ENCODE measurements at places on chromosomes 5 and 9.

- DNase-seq, result no peak
Observed at GRCh38 chr9:13437866-13438265, 158.4 kb upstream of the MPDZ start.

GRCh38 chr5:161189452-161189851 lies 337.4 kb upstream of the ATP10B start:
- DNase-seq, result no peak

GRCh38 chr5:82104872-82105271 lies 133.0 kb downstream of the ATG10 start:
- DNase-seq, result no peak

- DNase-seq, result no peak
Observed at GRCh38 chr9:72718503-72718902, 197.1 kb downstream of the TMC1 start.

GRCh38 chr9:131045300-131046092 lies 36.5 kb downstream of the LAMC3 start:
- DNase-seq, result no peak

DNA sequence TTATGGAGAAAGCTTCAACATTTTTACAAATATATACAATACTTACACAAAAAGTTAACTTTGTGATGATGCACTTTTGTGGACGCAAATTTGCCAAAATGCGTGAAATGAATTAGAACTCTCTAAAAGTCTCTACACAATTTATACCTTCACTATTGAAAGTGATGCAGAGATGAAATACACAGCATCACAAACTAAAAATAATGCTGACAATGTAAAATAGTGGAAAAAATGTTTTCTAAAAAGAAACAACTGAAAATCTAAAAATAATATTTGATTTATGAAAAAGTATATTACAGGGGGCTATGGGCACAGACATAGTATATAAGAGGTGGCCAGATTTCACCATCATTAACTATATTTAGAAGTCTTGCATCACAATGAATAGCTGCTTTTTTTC lies 188.8 kb downstream of the ADCY2 start:
- DNase-seq, result no peak

GRCh38 chr9:131056781-131057506 lies 39.4 kb upstream of the AIF1L start:
- DNase-seq, result no peak

GRCh38 chr5:154134499-154134898 lies 56.0 kb upstream of the GALNT10 start:
- no peak for DNase-seq

- no peak for DNase-seq
Observed at GRCh38 chr9:14111696-14112095, 202.2 kb downstream of the NFIB start.

DNA sequence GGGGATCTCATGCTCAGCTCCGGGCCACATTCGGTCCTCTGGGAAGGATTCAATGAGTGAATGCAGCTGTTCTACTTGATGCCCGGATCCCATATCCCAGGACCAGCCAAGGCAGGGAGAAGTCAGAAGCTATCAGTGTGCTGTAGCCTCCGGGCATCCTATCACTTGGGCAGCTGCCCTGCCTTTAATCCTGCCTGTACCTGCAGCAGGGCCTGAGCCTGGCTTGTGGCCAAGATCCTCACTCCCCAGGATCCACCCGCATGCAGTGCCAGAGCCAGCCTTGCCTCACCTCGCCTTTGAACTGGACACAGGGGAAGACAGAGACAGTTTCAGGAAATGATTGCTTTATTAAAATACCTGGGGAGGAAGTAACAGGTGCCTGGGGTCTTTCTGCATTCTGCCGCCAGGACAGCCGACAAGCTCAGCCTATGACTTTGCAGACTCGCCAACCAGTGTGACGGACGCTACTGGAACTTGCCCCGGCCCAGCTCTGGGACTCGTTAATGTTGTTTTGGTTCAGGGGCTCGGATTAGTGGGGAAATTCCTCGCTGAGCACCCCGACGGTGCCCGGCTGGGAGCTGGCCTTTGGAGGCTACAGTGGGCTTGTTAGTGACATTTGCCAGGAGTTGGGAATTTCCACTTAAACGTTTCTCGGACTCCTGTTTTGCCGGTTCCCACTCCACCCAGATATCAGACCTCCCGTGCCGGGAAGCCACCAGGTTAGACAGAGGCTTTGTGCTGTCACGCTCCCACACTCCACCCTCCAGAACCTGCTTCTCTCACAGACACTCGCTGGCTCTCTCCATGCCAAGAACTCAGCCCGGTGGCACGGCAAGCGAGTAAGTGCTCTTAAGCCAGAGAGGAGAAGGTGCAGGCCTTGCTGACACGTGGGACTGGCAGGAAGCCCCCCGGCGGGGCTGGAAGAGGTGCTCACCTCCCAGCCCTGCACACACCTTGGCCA lies 721 bp downstream of the PTGES start:
- no peak for DNase-seq

DNA sequence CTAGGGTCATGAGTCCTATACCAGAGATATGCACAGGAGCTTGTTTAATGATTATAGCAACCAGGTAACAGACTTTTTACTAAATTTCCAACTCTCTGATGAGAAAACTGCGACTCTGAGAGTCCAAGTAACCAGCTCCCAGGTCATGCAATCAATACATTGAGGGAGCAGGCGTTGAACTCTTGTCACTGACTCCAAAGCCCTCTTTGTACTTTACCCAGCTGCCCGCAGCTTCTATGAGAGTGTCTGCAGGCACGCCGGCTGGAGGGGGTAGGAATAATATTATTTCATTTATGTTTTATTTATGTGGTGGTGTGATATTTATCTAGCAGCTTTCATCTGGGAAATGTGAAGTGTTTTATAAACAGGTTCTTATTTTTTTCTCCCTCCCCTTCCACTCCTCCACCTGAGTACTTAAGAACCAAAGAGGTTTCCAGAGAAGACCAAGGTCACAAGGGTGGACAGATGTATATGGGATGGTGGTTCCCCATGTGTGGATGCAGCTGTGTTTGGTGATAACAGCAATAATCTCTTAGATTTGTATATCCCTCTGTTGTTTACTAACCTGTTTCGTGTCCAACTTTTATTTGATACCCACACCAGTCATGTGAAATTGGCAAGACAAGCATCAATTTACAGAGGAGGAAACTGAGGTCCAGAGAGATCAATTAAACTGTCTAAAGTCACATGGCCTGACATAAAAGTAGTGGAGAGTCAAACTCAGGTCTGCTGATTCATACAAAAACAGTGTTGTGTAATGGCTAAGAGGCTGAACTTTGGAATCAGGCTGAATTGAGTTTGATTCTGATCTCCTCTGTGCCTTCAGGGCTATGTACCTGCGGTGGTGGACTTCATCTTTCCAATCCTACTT lies 140.2 kb upstream of the TRIM32 start:
- no peak for DNase-seq

- no peak for DNase-seq
Observed at GRCh38 chr5:96629774-96630173, 32.4 kb upstream of the CAST start.

DNA sequence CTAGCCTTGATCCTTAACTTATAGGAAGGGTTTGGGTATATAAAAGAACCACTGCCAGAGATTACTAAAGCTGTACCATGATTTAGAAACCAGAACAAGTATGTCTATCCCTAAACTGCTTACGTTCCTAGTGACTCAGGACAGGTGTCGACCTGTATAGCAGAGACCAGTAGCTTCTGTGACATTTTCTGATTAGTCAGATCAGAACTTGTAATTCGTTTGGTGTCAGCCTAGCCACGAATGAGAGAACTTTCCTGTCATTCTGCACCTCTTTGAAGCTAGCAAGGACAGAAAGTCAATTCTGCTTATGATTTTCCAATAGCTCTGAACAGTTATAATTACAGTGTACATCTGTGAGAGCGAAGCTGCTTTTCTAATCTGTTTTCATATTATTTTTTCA lies 39.5 kb downstream of the PRKACG start:
- DNase-seq, result no peak

- no peak for DNase-seq
Observed at GRCh38 chr5:164466033-164466432, 960.6 kb downstream of the MAT2B start.

DNA sequence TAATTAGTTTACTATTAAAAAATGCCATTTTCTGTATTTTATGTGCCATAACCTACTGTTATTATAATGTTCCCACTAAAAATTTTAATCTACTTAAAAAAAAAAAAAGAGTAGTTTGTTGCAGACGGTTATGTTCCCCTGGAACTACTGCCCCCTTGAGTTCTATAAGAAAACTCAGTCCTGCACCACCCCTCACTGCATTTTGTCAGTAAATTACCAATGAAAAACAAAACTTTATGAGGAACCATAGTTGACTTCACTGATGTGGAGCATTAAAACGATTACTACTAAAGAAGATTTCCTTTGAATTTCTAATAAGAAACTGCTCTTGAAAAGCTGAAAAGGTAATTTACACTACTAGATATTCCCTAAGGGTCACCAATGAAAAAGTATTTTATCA lies 288.7 kb downstream of the FBXL17 start:
- DNase-seq, result no peak

- DNase-seq, result no peak
Observed at GRCh38 chr5:104612005-104612404, 1049.4 kb upstream of the NUDT12 start.

DNA sequence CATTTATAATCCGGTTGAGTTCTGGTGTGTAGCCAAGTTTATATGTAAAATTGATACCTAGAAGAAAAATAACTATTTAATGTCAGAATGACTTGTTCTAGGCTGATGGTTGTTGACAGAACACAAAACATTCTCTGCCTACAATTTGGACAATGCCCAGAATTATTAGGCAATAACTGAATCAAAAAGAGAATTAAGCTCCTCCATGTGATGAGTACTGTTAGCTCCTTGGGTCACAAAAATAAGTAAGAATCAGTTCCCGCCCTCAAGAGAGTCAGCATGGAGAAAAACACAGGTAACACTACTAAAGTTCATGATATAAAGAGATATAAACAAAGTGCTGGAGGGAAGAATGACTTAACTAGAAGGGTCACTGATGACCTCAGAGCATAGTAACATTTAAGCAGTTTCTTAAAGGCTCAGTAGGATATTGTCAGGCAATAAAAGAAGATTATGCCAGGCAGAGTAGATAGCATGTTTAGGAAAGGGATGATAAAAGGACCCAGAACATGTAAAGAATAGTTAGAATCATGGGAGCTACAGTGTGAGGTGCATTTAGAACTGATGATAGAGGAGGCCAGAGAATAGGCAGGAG lies 200.5 kb upstream of the ACTBL2 start:
- DNase-seq, result no peak

GRCh38 chr5:126508962-126509279 lies 85.7 kb downstream of the GRAMD2B start:
- no peak for DNase-seq

DNA sequence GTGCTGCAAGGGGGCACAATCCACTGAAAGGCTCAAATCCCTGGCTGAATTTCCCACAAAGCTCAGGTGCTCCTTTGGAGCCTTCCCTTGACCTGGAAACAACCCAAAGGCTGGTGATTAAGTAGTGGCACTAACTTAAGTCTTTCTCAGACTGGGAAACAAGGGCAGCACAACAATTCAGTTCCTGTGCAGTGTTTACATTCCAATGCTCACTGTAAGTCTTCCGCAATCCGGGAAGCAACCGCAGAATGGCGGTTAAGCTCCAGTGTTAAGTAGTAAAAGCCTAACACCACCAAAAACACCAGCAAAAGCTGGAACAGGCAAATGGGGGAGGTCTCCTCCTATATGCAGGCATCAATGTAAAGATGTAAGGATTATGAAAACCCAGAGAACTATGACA lies 117.2 kb downstream of the TRPM3 start:
- no peak for DNase-seq

DNA sequence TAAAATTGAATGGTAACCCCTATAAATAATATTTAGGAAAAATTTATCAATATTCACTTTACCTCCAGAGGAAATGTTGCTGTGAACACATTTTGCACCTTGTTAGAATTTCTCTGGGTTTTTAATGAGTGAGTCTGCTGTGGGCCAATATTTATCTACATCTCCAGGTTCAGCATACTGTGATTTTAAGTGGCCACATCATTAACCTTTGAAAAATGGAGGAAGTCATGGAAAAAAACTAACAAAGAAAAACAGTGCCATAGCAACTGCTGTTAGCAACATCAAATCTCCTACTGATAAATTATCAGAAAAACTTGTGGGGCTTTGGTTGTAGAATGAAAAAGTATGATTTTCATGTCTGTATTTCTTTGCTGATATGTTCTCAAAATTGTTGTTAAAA lies 55.0 kb downstream of the CD180 start:
- no peak for DNase-seq

DNA sequence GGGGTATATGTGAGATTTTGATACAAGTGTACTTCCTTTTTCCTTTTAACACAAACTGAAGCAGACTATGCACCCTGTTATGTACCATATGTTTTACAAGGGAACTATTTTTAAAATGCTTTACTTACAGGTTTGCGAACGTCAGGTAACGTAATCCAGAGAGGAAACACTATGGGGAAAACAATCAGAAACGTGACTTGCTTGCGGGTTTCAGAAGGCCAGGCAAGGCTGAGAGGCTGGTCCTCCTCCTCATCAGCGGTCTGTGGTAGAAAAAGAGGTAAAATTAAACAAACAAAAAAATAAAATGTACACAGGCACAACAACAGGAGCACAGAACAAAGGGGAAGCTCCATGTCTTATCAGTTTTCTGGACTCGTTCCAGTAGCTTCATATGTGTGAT lies 141.2 kb downstream of the ACER2 start:
- DNase-seq, result no peak

GRCh38 chr5:164335837-164336236 lies 830.4 kb downstream of the MAT2B start:
- no peak for DNase-seq

- DNase-seq, result no peak
Observed at GRCh38 chr5:117189784-117190183, 615.2 kb upstream of the SEMA6A start.

- no peak for DNase-seq
Observed at GRCh38 chr5:100842080-100842479, 61.0 kb downstream of the ST8SIA4 start.
